WERI-Rb-1 (cell line): ENCODE measurements at places on chromosomes 2 and 18.

- no peak for DNase-seq
These were observed 19.9 kb downstream of the FN1 start for GRCh38 chr2:215415820-215416577.

- no peak for DNase-seq
These were observed 81.2 kb upstream of the SNTG2 start for GRCh38 chr2:869357-869871.

DNA sequence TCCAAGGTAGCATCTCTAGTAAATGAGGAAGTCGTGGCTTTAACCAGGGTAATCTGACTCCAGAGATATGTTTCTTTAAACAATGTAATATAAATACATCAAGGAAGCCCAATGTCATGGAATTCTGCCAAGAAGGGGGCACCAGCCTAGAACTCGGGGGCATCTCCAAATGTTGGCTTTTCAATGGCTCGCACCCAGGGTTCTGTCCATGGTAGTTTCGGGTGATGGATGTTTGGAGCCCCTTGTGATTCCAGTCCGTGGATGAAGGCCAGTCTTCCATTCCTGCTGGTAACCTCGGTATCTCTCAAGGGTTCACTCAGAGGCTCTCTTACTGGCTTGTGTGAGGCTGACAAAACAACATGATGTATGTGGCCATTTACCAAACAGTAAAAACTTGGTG lies 91.7 kb upstream of the SPHKAP start:
- DNase-seq = no peak

GRCh38 chr18:66838340-66838987 lies 234.6 kb upstream of the CDH19 start:
- no peak for DNase-seq

DNA sequence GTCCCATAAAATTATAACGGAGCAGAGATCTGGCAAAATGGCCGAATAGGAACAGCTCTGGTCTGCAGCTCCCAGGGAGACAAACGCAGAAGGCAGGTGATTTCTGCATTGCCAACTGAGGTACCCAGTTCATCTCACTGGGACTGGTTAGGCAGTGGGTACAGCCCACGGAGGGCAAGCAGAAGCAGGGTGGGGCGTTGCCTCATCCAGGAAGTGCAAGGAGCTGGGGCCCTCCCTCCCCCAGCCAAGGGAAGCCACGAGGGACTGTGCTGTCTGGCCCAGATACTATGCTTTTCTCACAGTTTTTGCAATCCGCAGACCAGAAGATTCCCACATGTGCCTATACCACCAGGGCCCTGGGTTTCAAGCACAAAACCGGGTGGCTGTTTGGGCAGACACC lies 22.8 kb downstream of the ICA1L start:
- DNase-seq = no peak

GRCh38 chr2:192675681-192676080 lies 480.9 kb upstream of the TMEFF2 start:
- DNase-seq = no peak

DNA sequence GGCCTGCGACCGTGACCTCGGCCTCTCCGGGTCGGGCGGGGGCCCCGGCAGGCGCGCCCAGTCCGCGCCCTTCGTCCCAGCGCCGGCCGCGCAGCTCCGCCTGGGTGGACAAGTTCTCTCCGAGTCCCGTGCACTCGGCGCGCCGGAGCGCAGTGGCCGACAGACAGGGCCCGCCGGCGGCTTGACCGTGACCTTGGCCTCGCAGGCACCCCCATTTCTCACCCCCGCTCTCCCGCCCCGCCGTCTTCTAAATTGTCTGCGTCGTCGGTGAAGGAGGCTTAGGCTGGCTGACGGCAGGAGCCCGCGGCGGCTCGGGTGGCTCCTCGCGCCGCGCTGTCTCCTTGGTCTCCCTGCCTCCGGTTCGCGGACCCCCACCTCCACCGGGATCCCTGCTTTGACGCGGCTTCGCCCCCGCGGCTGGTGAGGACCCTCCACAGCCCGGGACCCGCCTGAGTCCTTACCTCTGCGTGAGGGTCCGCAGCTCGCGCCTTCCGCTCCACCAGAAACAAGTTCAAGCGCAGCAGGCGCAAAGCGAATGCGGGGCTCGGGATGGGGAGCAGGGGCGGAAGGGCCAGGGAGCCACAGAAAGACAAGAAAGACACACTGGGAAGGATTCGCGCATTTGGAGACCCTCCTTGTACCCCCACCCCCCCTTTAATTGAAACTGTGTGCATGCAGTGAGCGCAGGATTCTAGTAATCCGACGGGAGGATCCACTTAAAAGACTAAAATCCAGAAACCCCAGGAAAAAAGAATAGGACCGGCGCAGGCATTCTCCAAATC lies 4.0 kb downstream of the PTGR3 start:
- DNase-seq = no peak

DNA sequence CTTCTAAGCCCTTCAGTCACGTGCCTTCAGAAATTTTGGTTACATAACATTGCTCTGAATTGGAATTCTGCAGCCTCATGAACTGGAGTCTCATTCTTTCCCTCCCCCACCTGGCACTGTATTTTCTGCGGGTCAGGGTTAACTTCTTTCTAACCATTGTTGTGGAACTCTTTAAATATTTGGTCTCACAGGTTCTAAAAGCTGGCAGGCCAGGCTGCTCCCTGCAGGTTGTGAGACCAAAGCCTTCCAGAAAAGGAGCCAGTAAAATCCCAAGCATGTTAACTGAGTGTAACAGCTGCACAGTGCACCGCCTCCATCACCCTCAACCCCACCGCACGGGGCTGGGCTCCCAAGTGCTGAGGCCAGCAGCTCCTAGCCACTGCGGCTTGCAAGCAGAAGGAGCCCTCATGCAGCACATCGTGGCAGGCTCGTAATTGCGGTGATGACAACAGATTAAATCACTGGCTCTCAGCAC lies 174.1 kb upstream of the ALPP start:
- no peak for DNase-seq

GRCh38 chr2:83615511-83615910 lies 843.6 kb downstream of the SUCLG1 start:
- DNase-seq = no peak

GRCh38 chr2:23681356-23682140 lies 245.4 kb downstream of the ATAD2B start:
- DNase-seq = peak; percentile 60

DNA sequence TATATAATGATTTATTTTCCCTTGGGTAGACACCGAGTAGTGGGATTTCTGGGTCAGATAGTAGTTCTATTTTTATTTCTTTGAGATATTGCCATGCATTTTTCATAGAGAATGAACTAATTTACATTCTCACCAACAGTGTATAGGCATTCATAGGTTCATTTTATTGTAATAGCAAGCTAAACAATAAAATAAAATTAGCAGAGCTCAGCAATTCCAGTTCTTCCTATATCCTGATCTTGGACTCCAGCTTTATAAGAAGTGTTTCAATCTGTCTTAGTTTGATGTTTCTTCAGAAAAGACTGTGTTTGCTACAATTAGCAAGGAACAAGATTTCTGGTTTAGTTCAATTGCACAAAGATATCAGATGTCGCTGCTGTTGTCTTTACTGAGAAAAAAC lies 1024.4 kb upstream of the LRRTM1 start:
- DNase-seq = no peak

- no peak for DNase-seq
These were observed 41.3 kb downstream of the REV1 start for GRCh38 chr2:99448556-99448955.

DNA sequence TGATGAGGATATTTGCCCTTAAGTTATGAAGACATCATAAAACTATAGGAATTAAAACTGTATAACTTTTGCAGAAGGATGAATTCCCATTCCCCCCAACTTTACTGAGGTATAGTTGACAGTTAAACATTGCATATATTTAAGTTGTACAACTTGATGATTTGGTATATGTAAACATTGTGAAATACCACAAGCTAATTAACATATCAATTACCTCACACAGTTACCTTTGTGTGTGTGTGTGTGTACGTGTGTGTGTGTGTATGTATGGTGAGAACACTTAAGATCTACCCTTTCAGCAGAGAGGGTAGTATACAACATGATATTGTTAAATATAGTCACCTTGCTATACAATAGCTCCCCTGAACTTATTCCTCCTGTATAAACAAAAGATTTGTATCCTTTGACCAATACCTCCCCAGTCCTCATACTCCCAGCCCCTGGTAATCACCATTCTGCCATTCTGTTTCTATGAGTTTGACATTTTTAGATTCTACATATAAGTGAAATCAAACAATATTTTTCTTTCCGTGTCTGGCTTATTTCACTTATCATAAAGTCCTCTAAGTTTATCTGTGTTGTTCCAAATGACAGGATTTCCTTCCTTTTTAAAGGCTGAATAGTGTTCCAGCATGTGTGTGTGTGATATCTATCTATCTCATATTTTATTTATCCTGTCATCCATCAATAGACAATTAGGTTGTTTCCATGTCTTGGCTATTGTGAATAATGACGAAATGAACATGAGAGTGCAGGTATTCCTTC lies 48.2 kb upstream of the FAM136A start:
- no peak for DNase-seq

DNA sequence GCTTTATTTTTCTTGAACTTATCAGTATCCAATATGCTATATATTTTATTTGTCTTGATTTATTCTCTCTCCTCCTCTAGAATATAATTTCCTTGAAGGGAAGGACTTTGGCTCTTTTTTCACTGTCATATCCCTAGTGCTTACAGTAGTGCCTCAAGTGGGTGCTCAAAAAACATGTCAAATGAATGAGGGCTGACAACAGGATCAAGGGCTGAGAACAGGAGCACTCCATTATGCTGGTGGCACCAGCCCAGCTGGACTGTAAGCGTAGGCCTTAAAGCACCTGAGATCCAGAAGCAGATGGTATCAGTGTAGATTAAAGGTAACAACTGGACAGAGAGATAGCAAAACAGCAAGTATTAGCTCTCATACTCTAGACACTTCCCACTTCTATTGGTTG lies 46.3 kb downstream of the PMS1 start:
- DNase-seq = no peak

DNA sequence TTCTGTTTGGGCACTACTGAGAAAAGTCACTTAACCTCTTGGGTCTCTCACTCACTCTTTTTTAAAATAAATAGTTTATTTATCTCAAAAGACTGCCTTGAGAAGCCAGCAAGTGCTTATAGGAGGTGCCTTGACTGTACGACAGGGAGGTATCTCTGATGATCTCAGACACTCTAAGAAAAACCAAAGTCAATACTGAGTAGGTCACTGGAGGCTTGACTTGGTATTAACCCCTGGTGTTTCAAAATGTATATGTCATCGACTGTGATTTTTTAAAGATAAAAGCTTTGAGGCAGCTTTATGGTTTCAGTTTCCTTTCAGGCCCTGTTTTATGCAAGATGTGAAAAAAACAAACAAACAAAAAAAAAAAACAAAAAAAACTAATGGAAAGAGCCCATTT lies 33.7 kb downstream of the MREG start:
- no peak for DNase-seq

DNA sequence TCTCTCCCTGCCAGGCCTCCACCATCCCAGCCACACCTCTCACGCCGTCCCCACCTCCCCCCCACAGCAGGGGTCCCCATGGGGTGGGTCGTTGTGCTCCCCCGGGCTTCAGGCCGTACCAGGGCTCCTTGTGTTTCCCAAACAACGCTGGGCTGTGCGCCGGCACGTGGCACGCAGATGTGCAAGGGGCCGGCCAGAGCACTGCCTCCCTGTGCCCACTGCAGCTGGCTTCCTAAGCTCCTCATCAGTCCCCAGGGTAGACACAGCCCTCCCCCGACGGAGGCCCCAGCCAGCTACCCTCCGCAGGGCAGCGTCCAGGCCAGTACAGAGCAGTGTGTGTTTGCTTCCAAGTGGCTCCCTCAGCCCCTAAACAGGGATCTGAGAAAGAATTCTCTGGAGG lies 34.0 kb downstream of the BIN1 start:
- DNase-seq = no peak

DNA sequence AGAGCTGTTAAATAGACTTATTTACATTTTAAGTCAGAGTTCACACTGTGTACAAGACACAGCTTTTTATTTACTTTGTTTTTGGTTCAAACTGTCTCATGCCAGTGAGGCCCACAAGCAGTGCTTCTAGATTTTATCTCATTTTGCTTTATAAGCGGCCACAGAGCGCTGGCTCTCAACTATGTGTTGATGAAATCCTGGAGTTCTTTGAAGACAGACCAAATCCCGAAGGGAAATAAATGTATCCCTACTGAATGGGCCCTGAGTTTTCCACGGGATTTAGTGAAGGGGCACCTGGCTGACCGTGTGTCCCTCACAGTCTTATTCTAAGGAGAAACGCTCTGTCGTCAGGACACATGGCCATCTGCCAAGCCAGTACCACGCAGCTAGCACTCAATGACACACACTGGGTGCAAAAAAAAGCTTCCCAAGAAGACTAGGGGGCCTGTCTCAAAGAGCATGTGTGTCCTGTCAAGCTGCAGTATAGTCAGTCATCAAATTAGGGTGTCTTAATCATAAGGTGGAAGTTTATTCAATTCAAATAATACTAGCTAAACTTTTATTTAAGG lies 23.4 kb downstream of the LYPD1 start:
- DNase-seq = no peak

DNA sequence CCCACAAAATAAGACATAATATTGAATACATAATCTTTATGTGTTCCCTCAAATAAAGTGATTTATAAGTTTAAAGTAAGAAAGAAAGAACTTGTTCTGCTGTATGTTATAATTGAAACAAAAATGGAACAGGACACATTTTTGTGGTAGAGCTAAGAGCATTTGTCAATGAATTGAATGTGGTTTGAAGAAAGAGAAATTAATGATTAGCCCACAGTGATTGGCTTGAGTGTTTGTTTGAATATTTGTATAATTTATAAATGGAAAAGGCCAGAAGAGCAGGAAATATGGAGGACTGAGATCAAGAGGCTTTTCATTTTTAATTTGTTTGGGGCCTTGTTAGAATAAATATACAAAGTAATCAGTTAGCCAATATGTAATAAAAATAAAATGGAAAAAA lies 395.1 kb upstream of the CDH19 start:
- DNase-seq = no peak

- DNase-seq = no peak
These were observed 74.3 kb downstream of the BIN1 start for GRCh38 chr2:127032621-127033020.

DNA sequence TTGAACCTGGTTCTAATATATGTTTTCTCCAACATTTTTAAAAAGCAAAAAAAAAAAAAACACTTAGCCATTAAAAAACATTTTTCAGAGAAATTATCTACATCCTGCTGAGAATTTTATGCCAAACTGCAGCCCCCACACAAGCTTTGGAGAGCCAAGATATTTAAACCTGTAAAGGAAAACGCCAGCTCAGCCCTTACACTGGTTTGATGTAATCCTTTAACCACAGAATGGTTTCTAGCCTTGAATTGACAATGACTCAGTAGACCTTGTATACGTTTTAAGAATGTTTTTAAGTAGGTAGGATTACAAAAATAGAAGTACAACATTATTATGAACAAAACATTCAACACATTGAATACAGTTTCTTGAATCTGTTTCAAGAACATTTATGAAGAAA lies 113.6 kb downstream of the BABAM2 start:
- DNase-seq = no peak

DNA sequence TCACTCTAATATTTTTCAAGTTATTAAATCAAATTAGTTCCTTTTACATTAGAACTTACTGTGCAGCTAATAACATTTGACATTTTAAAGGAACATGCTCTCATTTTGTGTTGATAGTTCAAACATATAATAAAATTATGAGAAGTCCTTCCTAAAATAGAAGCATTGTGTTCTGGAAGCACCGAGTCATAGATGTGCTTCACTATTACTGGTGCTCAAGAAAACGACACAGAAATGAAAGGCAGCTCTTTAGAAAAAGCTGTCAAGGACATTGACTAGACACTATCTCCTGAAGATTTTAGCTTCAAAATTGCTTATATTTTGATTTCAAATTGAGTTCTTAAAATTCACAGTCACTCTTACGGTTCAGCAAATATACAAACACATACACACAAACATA lies 338.3 kb downstream of the NBAS start:
- DNase-seq = no peak

GRCh38 chr18:25052511-25052921 lies 299.4 kb downstream of the ZNF521 start:
- no peak for DNase-seq
